ENCODE measurements at places on chromosomes 12 and 14.

- DNase-seq: no peak
Measured at GRCh38 chr14:38209572-38210557, 2.2 kb downstream of the SSTR1 start.

GRCh38 chr14:30238936-30239335 is 311.3 kb upstream of the PRKD1 start:
- DNase-seq: no peak

- no peak for DNase-seq
Measured at GRCh38 chr12:80868576-80868975, 69.2 kb downstream of the LIN7A start.

DNA sequence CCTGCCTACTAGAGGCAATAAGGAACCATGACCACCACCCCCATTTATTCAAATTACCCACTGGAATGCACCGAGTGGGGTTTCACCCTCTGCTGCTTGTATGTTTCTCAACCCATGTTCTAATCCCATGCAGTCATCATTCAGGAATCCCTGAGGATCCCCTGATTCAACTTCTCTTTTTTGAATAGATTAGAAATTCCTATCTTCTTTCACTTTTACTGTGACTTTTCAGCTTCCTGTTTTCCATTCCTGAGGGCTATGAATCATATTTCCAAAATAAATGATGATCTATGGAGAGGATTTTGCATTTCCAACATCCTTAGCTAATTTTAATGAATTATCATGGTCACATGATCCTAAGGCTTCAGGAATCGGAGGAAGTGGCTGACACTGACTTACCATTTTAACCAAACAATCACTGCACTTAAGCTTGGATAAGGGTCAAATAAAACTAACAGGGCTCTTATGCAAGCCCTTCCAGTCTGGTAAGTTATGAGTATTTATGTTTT is 19.4 kb upstream of the P2RX4 start:
- no peak for DNase-seq

DNA sequence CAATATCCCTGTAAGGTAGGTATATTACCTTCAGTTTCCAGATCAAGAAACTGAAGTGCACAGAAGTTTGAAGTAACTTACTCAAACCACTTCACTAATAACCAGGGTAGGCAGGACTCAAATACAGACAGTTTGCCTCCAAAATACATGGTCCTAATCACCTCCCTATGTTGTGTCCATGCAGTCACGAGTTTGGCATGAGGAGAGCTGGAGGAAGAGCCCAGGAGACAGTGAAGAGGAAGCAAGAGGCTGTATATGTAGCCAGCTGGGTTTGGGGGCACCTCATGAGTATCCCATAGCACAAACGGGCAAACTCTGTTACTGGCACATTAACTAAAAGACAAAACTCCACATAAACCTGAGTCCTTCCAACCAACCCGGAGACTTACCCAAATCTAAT is 79.2 kb downstream of the DUSP16 start:
- DNase-seq: no peak

GRCh38 chr14:86373886-86374285 is 843.9 kb downstream of the FLRT2 start:
- no peak for DNase-seq

- no peak for DNase-seq
Measured at GRCh38 chr12:94575024-94575423, 75.3 kb downstream of the TMCC3 start.

GRCh38 chr12:57236925-57237595 is 7.5 kb downstream of the SHMT2 start:
- no peak for DNase-seq

DNA sequence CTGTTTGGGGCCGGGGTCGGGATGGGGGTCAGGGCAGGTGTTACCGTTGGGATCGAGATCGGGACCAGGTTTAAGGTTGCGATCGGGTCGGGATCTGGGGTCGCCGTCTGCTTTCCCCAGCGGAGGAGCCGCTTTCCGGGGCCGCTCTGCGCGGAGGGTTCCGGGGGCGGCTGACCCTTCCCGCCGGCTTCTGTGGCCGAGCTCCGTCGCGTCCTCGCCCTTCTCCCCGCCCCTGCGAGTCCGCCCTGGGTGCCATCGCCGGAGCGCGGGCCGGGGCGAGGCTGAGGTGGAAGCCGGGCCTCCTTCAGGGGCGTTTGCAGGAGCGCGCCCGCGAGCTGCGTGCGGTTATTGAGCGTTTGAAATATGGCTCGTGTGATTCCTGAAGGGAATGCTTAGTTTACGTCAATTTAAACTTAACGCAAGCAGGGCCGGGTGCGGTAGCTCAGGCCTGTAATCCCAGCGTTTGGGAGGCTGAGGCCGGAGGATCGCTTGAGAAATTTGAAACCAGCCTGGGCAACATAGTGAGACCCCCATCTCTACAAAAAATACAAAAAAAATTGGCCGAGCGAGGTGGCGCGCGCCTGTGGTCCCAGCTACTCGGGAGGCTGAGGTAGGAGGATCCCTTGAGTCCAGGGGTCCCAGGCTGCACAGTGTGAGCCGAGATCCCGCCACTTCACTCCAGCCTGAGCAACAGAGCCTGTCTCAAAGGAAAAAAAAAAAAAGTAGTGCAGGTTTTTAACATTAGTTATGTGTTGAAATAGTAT is 620 bp downstream of the PGAM5 start:
- DNase-seq: no peak

GRCh38 chr14:92340071-92340470 is 17.1 kb downstream of the SLC24A4 start:
- DNase-seq: no peak

- no peak for DNase-seq
Measured at GRCh38 chr12:57069523-57069922, 9.1 kb downstream of the NEMP1 start.

DNA sequence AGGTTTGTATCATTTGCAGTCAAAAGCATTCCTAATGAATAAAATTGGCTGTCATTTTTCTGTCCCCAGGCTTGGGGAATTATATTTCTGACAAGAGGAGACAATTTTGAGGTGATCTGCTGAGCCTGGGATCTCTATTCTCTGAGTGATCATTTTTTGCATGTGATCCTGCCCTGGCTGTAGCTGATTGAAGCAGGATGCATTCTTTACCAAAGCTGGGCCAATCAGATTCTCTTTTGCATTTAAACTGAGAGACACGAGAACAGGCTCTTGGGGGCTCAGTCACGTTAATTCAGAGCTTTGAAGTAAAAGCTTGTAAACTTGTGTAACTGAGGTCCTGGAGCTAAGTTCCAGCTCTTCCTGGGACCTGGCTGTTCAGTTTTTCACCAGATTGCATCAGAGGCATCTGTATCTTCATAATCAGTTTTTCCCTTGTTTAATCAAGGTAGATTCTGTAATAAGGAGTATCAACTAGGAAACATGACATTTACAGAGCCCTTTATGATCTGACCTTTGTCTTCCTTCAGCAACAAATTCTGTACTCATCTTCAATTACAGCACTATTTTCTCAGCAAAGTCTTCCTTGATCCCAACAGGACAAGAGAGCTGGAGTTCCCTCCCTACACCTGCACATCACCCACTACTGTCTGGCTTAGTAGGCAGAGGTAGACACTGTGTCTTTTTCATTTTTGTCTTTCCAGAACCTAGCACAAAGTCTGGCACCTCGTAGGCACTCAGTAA is 35.0 kb upstream of the MANSC4 start:
- DNase-seq: no peak

- DNase-seq: no peak
Measured at GRCh38 chr14:23629204-23629603, 7.0 kb upstream of the DHRS2 start.

GRCh38 chr12:102204025-102204424 is 6.4 kb upstream of the PMCH start:
- DNase-seq: no peak

DNA sequence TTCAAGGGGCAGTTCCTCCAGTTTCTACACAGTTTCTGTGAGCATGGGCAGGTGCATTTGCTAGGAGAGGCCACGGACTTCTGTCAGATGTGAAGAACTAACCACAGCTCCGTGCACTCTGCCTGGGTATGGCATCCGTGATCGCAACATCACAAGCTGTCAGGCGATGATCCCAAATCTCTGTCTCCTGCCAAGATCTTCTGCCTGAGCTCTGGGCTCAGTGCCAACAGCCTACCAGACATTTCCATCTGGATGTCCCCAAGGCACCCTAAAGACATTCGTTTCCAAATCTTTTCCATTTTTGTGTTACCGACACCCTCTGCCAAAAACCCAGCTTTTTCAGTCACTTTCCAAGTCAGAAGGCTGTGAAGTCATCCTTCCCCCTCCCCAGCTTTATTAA is 292.1 kb downstream of the GLT1D1 start:
- no peak for DNase-seq

- DNase-seq: no peak
Measured at GRCh38 chr12:107488666-107489065, 196.9 kb upstream of the PWP1 start.

- DNase-seq: no peak
Measured at GRCh38 chr12:46608431-46609272, 217.1 kb downstream of the SLC38A4 start.

GRCh38 chr12:92676710-92677109 is 26.1 kb upstream of the PLEKHG7 start:
- DNase-seq: no peak

- no peak for DNase-seq
Measured at GRCh38 chr12:18261906-18262305, 588 bp downstream of the PIK3C2G start.

DNA sequence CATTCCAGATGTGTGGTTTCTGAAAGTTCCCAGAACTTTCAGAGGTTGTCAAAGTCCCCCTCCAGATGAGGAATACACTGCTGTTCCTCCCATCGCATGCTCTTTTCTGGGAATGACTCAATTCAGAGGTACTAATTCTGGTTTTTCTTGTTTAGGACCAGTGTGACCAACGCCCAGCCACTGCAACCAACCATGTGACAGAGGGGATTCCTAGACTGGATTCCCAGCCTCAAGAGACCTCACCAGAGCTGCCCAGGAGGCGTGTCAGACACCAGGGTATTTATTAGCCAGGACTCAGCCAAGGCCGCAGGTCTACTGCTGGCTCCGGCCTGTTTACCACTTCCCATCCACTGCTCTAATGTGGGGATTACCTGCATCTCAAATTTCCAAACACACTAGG is 24.2 kb downstream of the TRAFD1 start:
- no peak for DNase-seq

GRCh38 chr12:52250048-52250990 is 17.3 kb downstream of the KRT7 start:
- DNase-seq: no peak

GRCh38 chr12:62722971-62723680 is 211.8 kb downstream of the PPM1H start:
- DNase-seq: no peak

DNA sequence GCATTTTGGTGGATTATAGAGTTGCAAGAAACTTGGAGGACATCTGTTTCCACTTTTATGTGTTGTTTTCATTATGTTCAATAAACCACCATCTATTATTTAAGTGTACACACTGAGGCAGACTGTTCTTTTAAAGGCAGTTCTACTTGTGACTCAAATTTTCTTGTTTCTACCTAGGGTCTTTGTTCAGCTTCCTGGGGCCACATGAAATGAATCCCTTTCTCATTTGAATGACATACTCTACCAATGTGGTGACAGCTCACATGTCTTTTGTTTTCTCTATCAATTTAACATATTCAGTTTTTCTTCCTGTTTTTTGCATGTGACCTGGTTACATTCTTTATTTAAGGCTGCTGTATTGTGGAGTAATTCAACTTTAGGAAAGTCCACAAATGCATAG is 7.9 kb downstream of the SLC16A7 start:
- DNase-seq: no peak

GRCh38 chr12:96233939-96234461 is 39.8 kb downstream of the ELK3 start:
- DNase-seq: no peak

GRCh38 chr12:25041006-25041741 is 92.3 kb upstream of the BCAT1 start:
- DNase-seq: no peak

DNA sequence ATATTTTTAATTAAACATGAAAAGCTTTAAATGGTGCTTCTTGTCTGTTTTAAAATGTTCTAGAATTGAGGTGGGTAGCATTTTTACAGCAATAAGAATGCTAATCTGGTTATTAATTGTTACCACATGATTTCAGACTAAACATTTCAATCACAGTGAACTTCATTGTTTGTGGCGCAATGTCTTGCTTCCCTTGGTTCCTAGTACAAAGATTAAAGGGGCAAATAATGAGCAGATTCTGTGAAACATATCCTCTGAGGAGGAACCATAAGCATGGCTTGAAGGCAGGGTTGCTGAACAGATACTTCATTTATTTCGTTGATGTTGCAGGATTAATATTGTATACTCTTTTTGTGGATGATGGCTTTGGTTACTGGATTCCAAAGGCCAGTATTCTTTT is 162.1 kb downstream of the FUT8 start:
- DNase-seq: no peak

DNA sequence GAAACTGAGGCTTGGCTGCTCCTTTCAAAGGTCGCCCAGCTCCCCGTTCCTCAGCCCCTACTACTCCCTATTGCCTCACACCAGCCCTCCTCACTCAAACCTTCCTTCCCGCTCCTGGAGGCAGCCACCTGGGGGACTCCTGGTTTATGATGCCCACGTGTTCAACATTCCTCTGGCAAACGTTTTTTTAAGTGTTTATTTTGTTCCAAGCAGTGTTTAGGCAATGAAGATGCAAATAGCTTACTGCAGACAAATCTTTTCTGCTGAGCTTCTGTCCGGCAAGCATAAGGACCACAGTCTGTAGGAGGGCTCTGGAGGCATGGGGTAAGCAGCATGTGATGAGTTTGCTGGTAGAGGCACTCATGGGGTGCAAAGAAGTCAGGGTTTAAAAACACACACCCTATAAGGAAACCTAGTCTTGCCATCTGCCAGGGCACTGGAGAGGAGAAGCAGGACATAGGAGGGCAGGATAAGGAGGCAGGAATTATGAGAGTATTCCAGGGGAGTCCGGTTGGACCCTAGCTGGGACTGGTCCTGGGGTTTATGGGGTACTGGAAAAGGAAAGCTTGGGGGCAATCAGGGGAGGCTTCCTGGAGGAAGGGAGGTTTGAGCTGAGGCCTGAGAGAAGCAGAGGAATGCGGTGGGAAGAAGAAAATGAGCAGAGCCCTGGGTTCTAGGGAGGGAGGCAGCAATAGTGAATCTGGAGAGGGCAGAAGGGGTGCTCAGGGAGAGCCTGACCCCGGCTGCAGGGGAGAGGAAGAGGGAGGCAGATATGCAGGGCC is 123.3 kb downstream of the NCOR2 start:
- DNase-seq: no peak

DNA sequence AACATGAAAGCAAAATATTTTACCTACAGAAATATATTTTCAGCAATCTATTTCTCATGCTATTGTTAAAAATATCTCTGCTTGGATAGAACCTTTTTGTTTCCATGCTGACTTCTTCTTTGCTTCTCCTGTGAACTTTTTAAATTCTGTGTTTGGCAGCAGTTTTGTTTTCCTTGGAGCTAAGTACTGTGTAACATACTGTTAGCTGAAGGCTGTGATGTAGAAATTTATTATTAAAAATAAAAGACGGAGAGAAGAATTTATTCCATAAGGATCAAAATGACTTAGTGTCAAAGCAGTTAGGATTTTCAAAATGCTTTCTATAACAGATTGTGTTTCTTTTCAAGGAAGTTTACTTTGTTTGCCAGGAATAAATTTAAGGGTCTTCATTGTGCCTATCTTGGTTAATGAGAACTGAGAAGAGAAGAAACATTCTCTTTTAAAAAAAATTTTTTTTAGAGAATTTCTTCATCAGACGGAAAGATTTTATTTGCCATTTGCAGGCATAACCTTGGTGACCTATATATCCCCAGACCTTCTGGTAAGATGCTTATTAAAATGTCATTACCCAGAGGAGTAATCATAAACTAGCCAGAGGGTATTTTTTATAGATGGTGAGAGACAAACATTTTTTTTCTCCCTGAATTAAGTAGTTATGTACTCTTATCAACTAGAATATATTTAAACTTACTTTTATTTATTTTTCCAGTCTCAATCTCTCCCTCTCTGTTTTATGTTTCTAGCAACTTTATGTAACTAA is 147.1 kb upstream of the SLCO1C1 start:
- no peak for DNase-seq

Data from stimulated activated CD8-positive, alpha-beta memory T cell treated with anti-CD3 and anti-CD28 coated beads, Interleukin-4, amount 100 ng/mL, for 24 hours (primary cell).